ENCODE measurements at places on chromosomes 3 and 15.

GRCh38 chr3:15514663-15515340 lies 6.7 kb downstream of the COLQ start:
- no peak for DNase-seq

DNA sequence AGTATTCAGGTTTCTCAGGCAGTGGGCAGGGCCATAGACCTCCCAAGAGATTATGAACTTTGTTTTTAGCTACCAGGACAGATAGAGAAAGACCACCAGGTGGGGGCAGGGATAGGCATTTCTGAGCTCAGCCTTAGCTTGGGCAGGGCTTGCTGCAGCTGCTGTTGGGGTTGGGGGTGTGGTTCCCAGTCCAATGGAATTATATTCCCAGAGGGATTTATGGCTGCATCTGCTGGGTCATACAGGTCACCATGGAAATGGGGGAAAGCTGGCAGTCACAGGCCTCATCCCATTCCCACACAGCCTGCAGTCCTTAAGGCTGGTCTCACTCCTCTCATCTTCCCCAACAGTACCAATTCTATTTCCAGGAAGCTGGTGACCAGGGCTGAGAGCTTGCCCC lies 144.6 kb upstream of the ZPLD1 start:
- no peak for DNase-seq

GRCh38 chr3:187798126-187798525 lies 52.9 kb upstream of the BCL6 start:
- DNase-seq = no peak

DNA sequence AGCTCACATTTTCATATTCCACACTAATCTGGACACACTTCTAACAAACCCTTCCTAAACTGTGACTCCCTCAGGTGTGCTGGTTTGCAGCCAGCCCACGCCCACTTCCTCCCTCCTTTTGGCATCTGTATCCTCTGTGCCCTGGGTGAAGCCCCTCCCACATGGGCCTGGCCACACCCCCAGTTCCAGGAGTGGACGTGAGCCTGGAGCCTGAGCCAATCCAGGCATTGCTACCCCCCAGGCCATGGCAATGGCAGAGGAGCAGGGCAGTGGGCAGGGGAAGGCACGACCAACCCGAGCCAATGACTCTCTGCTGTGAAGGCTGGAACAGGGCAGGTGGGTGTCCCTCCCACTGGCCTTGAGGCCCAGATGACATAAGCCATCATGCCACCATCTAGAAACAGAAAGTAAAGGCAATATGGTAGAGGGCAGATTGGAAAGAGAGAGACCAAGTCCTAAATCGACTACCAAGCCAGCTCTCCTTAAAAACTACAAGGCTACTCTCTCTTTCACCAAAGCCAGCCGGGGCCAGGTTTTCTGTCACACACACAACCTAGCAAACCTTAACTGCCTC lies 18.6 kb downstream of the FAM174B start:
- peak; percentile 88 for DNase-seq

- no peak for DNase-seq
Observed at GRCh38 chr3:197513953-197514785, 41.6 kb downstream of the BDH1 start.

DNA sequence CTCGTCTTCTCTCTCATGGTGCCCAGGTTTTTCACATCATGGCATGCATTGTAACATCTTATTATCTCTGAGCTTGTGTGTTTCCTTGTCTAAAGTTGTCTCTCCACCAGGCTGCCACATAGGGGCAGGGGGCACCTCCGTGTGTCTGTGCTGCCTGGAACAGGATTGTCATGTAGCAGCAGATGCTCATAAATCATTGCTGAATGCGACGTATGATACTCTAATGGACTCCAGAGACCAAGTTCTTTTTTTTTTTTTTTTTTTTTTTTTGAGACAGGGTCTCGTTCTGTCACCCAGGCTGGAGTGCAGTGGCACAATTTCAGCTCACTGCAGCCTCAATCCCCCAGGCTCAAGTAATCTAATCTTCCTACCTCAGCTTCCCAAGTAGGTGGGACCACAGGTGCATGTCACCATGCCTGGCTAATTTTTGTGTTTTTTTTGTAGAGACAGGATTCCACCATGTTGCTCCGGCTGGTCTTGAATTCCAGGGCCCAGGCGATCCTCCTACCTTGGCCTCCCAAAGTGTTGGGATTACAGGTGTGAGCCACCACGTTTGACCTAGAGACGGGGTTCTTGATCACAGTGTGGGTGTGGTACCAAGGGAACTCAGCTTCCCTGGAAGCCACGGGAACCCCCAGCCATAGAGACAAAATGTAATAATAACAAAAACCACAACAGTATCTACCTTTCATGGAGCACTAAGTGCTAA lies 4.7 kb upstream of the DNASE1L3 start:
- DNase-seq = no peak

- DNase-seq = no peak
Observed at GRCh38 chr3:12944849-12945248, 103.5 kb upstream of the RPL32 start.

GRCh38 chr3:154188846-154189245 lies 67.7 kb downstream of the ARHGEF26 start:
- DNase-seq = no peak

GRCh38 chr3:124587053-124587408 lies 143.2 kb upstream of the UMPS start:
- DNase-seq = no peak

- DNase-seq = no peak
Observed at GRCh38 chr3:177622520-177622919, 425.2 kb upstream of the TBL1XR1 start.

DNA sequence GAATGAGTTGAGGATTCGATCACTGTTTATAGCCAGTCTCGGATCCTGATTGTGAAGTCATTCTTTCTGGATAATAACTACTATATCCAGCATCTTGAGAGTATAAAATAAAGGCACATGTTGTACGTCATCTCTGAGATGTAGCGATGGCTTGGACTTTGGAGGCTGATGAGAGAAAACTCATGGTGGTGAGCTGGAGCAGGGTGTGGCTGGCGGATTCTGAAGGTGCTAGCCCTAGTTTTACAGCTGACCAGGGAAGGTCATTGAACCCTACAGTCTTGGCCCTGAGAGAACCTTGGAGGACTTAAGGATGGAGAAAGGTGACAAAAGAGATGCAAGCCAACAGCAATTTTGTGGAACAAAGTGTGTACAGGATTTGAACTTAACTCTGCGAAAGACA lies 153.8 kb downstream of the IGF1R start:
- no peak for DNase-seq

GRCh38 chr3:37824090-37824953 lies 37.4 kb upstream of the CTDSPL start:
- no peak for DNase-seq

DNA sequence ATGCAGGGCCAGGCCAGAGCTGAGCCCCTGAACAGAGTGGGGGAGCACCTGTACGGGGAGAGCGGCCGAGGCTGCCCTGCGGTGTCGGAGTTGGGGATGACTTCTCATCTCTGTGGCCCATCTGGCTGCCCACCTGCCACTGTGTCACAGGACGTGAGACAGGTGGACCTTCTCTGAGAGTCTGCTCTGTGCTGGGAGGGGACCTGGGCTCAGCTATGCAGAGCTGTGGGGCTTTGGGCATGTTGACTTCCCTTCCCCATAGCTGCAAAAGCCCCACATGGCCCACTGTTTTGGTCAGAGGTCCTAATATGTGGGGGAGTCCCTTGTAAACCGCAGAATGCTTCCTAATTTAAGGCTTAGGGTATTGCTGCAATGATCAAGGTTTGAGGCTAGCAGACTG lies 68.0 kb upstream of the TRPM1 start:
- DNase-seq = no peak

- no peak for DNase-seq
Observed at GRCh38 chr3:126104742-126105605, 21.1 kb upstream of the SLC41A3 start.

DNA sequence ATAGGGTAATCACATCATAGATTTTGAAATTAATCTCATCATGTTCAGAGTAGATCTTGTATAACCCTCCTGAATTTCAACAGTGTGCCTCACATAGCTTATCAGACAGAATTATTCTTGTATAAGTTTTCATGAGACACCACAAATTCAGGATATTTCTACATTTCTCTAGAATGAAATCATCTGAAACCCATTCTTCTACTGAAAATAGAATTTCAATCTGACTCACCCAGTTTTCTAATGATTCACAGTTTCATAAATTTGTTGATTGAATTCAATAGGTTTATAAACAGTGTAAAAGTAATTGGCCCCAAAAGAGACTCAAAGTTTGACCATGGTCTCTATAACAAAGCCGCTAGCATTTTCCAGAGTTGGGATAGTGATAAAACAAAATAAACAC lies 1082.6 kb upstream of the EPHA6 start:
- DNase-seq = no peak

- no peak for DNase-seq
Observed at GRCh38 chr15:41993472-41994170, 21.3 kb upstream of the EHD4 start.

GRCh38 chr3:28348265-28348628 lies 274 bp upstream of the ZCWPW2 start:
- no peak for DNase-seq

DNA sequence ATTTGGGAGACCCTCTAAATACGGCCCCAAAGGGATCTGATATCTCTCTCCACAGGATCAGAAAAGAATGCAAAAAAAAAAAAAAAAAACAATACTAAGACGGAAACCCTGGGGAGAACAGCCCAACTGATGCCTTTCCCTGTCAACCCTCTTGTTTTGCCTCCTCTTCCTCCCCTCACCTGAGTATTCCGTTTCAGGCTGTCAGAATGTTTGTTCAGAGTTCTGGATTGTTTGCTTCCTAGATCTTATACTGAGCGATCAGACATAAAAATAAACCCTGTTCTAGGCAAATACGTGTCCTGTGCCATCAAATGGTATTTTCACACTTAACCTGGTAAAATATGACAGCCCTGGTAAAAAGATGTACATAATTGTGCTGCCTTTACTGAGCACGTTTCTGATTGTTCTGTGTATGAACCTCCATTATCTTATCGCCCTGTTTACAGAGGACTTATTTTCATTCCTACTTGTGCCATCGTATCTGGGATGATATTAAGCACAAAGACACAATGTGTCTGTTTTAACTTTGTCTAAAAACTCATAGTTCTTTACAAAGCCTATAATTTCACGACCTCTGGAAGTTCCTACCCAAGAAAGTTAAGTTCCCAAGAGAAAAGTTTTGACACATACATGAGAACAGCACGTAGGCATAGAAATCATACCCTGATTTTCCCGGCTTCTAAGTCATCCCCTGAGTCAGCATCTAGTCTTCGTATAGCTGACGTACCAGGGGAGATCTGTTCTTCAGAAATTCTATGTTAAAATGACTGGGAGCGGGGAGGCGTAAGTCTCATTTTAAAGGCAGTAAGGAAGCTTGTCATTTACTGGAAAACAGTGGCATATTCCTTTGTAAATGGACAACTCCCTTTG lies 856 bp downstream of the ZBTB38 start:
- DNase-seq = no peak

- DNase-seq = no peak
Observed at GRCh38 chr3:192861972-192862371, 55.7 kb downstream of the MB21D2 start.

- DNase-seq = no peak
Observed at GRCh38 chr3:66270701-66271100, 49.9 kb downstream of the SLC25A26 start.

DNA sequence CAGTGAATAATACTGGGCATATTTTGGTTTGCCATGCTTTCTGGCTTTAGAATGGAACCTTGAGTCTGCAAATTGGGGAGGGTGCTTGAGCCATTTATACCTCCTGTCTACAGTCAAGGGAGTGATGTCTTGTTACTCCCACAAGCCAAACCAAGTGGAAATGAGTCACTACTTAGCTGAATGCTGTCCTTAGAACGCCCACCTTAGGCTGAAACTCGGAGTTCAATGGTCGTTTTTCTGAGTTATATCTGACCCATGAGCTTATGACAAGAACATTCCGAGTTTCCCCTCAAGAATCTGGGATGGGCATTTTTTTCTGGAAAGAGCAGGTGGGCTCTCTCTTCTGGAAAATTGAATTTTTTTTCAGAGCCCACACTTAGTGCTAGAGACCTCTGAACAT lies 17.4 kb upstream of the CLDN18 start:
- DNase-seq = no peak

DNA sequence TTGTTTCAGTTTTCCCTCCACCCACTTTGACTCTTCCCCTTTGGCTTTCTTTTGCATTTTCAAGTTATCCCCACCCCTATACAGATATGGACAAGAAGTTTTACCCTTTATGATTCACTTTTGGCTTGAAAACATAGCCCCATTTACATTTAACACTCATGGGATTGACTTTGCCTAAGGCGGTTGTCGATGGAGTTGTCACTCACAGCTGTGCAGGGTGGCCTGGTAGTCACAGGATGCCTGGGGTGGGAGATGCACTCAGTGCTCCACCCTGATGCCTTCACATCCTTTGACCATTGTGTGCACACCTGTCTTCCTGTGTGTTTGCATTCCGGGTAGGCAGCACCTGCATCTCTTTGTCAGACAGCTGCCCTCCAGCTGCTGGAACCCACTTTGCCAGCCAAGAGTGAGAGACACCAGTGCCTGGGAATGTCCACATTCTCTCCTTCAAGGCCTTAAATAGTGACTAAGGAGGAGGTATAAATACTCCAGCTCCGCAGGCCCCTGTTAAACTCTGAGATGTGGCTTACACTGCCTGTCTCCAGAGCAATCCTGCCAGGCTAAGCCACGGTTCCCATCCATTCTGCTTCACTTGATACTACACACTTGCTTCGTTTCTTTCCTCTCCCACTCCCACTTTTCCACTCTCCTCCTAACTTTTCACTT lies 191.5 kb upstream of the SLC24A5 start:
- DNase-seq = peak; percentile 48

GRCh38 chr3:170471149-170471548 lies 52.5 kb downstream of the CLDN11 start:
- no peak for DNase-seq

DNA sequence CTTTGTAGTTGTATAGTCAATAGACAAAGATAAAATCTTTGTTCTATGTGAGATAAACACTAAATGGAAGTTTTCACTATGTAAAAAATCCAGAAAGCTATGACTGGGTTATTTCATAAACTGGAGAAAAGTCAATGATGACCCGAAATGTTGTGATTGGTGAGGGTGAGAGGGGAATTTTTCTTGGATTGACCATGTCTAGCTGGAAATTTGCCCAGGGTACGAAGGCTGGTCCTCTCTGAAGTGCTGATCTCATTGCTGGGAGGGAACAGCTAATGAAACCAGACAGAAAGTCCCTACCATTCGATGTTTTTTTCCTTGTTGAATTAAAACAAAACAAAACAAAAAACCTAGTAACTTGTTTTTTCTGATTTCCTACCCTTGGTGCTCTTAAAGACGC lies 14.3 kb downstream of the TPRG1 start:
- no peak for DNase-seq

DNA sequence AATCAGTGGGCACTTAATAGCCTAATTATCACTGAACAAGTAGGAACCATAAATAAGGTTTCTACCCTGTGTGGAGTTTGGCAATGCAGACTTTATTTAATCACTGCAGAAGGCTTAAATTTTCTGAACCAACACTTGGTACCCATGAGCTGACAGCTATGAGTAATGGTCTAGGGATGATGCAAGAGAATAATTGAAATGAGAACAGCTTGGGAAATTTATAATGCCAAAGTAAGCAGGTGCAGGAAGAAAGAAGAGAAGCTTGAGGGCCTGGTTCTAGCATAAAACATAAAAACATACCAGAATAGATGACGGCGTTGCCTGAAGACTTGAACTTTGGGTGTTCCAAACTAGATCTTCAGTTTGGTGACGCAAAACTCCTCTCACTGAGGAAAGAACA lies 67.0 kb downstream of the IMPG2 start:
- no peak for DNase-seq
